ENCODE measurements at places on chromosomes 7 and 10.

DNA sequence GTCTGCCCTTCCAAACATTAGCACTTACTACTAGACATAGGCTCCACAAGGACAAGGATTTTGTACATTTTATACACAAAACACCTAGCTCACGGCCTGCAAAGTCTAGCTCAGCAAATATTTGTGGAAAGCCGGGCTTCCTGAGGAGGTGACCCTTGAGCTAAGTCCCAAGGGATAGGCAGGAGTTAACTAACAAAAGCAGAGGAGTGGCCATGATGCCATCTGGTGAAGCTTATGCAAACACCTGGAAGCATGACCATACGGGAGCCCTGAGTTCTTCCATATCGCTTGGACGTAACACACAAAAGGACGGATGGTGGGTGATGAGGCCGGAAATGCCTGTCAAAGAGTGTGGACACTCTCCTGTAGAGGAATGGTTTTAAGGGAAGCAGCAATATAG, 25.9 kb upstream of the YAE1 start:
- DNase-seq: no peak

- DNase-seq: no peak
These were observed 588.0 kb downstream of the SORCS1 start for GRCh38 chr10:106576534-106576933.

GRCh38 chr7:103380395-103381191, 33.1 kb downstream of the PSMC2 start:
- no peak for DNase-seq

GRCh38 chr10:86945361-86946212, 11.8 kb downstream of the MMRN2 start:
- DNase-seq: peak; percentile 40

DNA sequence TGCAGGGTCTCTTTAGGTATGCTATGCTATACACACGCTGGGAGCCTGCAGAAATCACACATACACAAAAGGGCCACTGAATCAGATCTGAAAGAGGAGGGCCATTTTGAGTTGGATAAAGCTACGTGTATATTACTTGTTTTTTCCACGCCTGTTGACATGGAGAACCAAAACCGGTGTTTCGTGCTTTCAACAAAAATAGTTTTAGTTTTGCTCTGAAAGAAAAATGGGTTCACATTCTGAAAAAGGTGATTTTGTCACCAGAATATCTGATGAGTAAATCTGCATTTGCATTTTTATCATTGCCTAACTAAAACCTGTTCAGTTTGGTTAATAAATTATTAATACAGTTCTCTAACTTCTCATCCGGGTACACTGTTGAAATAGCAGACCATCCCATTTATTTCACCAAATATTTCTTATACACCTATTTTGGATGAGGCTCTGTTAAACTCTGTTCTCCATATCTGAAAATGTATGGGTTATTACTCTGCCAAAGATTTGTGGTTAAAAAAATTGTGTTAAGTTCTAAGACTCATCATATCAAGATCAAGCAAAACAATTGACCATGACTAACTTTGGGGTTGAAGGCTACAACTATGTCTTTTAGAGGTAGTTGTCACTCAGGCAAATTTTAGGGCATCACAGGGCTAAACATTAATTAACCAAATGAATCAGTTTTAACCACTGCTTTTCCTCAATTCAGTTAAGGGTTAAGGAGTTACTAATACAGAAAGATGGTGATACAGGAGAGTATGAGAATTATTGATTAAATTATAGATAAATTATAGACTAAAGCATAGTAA, 101.2 kb upstream of the RPA3 start:
- DNase-seq: no peak

GRCh38 chr7:94556028-94556427, 46.4 kb downstream of the CASD1 start:
- DNase-seq: no peak

DNA sequence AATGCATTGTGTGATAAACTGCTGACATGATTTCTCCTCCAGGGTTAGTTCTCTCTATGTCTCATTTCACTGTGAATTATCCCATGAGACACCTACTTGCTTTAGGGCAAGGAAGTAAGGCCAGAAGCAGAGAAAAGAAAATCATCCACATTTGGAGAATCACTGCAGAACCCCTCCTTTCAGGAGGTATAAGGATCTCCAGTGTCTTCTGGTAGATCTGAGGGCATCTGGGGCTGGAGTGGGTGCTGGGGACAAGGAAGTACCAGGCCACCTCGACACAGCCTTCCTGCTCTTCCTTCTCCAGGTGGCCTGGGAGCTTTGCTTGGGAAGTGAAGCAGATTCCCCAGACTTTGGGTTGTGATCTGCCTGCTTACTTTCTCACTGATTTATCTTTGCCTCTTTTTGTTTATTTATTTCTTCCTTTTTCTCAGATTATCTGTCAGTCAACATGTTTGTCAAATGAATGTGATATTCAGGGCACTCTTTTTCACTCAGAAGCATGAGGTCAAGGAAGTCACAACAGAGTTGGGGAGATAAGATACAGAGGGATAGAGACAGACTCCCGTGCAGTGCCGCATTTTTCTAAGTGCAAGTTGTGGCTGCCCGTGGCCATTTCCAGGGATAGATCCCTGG, 12.4 kb upstream of the CAMK2G start:
- no peak for DNase-seq

GRCh38 chr7:87361320-87361719, 15.9 kb downstream of the CROT start:
- DNase-seq: no peak

- DNase-seq: no peak
These were observed 5.5 kb upstream of the ZNF316 start for GRCh38 chr7:6631605-6632004.

DNA sequence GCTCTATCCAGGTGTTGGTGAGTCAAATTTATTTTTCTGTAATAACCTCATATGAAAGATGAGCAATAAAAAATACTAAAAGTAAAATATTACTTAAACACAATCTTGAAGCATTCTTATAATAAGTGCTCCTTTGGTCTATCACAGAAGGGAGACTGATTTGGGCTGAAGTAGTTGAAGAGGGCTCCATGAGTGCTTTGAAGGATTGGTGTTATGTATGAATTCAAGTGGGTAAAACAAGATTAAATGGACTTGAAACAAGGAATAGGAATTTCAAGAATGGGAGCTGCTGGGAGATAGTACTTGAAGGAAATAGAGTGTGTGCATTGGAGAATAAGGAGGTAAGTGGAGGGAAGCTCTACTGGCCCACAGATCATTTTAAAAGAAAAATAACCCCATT, 7.3 kb upstream of the OR2A2 start:
- no peak for DNase-seq

GRCh38 chr7:106493041-106493731, 167.8 kb downstream of the CCDC71L start:
- no peak for DNase-seq

- no peak for DNase-seq
These were observed 212.2 kb downstream of the BMPER start for GRCh38 chr7:34117573-34117972.

DNA sequence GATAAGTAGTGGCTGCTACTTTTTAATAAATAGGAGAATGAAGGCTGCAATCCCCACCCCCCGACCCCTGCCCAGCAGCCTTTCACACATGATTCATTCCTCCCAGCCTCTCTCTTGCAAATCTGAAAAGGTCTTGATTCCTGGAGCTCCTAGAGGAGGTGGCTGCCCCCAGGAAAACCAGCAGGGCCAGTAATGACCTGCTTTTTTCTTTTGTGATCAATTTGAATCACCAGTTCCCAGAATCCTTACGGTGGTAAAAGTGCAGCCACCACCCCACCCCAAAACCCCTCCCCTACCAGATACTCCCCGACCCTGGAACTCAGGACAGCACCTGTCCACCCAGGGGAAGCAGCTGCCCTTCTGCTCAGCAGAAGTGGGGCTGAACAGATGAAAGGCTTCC, 108.9 kb downstream of the C10orf105 start:
- no peak for DNase-seq

DNA sequence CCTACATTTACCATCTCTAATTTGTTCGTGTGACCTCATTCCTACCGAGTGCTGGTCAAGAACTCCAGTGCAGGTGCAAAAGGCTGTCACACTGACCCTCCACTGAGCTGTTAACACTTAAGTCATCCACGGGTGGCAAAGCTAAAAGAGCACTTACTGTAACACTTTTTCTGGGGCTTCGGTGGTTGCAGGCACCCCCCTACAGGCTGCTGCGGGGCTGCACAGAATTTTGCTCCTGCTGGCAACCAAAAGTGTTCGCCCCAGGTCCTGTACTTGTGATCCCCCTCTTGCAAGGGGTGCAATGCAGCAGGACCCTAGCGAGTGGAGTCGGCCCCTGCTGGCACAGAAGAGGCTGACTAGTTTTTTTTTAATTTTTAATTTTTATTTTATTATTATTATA, 298.9 kb upstream of the CNTNAP2 start:
- DNase-seq: no peak

GRCh38 chr10:53162856-53163255, 390.3 kb upstream of the MBL2 start:
- DNase-seq: no peak

DNA sequence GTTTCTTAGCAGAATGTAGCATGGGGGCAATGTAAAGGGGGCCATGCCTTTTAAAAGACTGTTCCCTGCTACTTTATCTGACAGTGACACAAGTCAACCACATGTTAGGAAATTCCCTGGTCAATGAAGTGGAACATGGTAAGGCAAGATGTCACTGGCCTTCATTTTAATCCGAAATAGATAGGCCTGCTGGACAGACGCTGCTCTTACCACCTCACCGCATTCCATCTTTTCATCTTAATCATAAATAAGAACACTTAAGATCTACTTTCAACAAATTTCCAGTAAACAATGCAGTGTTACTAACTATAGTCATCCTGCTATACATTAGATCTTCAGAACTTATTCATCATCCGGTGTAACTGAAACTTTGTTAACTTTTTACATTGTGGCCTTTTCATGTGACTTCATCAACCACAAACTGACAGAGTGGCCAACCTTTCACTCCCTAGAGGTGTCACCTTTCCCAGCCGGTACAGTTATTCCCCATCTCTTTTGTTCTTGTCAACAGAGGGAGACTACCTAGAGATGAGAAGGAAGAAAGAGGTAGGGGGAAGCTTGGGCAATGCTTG, 15.6 kb downstream of the ASB4 start:
- DNase-seq: peak; percentile 46

- peak; percentile 30 for DNase-seq
These were observed 24.4 kb upstream of the ARHGAP12 start for GRCh38 chr10:31953080-31953479.

- peak; percentile 85 for DNase-seq
These were observed 83.1 kb downstream of the SH3PXD2A start for GRCh38 chr10:103772096-103772845.

- no peak for DNase-seq
These were observed 394.8 kb downstream of the KIF20B start for GRCh38 chr10:90096196-90096595.

GRCh38 chr10:47362199-47362598, 14.0 kb downstream of the RBP3 start:
- no peak for DNase-seq

GRCh38 chr7:42858570-42858969, 53.3 kb downstream of the C7orf25 start:
- DNase-seq: peak; percentile 65

DNA sequence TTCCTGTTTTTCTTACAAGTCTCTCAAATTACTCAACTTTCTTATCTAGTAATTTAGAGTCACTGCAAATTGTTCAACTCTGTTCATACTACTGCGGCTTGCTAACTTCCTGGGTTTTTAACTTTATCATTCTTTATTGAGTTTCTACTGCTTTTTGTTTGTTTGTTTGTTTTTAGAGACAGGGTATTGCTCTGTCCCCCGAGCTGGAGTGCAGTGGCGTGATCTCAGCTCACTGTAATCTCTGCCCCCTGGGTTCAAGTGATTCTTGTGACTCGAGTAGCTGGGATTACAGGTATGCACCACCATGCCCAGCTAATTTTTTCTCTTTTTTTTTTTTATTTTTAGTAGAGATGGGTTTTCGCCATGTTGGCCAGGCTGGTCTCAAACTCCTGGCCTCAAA, 182.9 kb downstream of the TSPAN12 start:
- DNase-seq: no peak

- DNase-seq: no peak
These were observed 188.4 kb downstream of the AHR start for GRCh38 chr7:17486835-17487234.

GRCh38 chr10:12902135-12902572, 99.4 kb downstream of the CCDC3 start:
- peak; percentile 61 for DNase-seq

DNA sequence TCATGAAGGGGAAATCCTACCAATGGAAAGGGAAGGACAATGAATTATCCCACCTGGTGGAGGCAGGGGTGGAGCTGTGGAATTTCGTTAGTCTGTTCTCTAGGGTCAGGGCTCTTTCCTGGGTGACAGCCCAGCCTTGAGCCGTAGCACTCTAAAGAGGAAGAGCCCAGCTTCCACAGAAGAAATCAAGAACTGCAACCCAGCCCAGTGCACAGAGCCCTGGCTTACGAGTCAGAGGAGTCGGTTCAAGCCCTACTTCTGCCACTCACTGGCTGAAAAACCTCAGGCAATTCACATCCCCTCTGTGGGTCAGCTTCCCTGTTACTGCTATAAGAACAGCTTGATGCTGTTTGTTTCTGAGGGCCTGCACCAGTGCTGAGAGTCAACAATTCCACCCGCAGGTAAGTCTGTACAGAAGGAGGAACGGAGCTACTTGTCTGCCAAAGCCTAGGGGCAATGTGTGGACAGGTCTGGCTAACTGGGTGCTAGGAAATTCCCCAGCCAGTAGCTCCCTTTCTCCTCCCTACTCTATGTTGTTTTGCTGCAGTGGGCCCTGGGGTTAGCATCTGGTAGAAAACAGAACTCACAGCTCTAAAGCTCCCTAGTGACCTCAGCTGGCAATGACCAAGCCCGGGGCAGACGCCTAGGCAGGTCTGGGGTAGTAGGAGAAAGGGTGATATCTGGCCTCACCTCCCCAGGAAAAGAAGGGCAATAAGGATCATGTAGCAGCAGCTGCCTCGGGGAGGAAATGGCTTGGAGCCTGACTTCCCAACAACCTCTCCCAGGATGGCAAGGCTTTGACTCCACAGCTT, 3.3 kb downstream of the AVPI1 start:
- DNase-seq: peak; percentile 76

DNA sequence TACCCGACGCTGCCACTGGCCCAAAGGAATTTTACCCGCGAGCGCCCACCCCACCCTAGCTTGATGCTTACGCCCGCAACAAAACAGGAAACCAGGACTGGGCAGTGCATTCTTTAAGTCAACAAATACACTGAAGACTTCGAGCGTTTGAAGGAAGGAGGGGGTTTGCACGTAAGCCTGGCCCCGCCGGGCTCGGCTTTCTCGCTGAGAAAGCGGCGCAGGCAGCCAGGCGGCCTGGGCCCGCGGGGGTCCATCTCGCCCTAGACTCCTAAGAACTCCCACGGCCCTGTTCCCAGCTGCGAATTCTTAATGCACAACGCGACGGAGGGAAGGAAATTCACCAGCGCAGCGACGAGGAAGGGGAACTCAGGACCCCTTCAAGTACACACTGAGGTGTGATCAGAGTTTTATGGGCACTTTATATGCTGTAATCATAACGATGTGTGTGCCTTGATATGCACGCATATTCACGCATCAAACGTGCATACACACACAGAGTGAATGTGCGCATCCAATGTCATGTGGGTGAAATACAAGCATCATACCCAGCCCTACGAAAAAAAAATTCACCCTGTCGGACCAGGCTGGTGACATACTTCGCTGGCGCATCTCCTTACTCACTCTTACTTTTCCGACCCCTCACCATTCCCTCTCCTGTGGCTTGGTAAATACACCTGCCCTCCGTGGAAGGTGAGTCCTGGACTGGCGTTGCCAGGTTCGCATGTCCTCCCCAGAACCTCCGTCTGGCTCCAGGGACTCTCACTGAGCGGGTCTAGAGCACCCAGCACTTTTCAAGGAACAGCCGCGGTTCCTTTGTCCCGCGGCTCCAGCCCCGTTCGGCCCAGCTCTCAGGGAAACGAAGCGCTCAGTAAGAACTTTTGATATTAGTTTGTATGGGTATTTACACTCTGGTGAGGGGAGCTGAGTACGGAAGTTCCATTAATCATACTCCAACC, 5.7 kb upstream of the HOXA13 start:
- DNase-seq: no peak
